ENCODE measurements at places on chromosomes 6 and 20.
A peak's percentile ranks its signal among the peaks of the same experiment; 100 is the strongest.

DNA sequence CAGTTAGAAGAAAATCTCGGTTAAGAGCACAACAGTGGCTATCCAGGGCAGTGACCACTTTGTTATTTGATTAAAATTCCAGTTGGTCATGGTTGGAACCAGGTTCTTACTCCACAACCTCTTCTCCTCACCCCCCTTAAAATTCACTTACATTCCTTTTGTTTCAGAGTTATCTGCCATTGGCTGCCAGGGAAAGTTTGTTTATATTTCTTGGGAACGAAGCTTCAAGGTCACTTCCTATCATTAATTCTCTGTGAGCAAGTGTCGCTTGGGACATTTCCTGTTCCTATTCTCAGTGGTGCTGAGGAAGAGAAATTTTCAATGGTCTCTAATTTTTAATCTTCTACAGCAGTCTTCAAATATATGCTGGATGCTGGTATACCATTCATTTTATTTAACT, 121.1 kb upstream of the COL21A1 start:
- no peak for DNase-seq

GRCh38 chr6:69817358-69817757, 20.5 kb upstream of the LMBRD1 start:
- DNase-seq: no peak

GRCh38 chr6:30074331-30075093, 1.1 kb downstream of the RNF39 start:
- no peak for DNase-seq

GRCh38 chr20:61047515-61047914, 204.5 kb upstream of the CDH4 start:
- DNase-seq: no peak

GRCh38 chr6:118187568-118188164, 280.6 kb downstream of the SLC35F1 start:
- DNase-seq: no peak

GRCh38 chr6:142387997-142388815, 86.4 kb downstream of the ADGRG6 start:
- DNase-seq: no peak

DNA sequence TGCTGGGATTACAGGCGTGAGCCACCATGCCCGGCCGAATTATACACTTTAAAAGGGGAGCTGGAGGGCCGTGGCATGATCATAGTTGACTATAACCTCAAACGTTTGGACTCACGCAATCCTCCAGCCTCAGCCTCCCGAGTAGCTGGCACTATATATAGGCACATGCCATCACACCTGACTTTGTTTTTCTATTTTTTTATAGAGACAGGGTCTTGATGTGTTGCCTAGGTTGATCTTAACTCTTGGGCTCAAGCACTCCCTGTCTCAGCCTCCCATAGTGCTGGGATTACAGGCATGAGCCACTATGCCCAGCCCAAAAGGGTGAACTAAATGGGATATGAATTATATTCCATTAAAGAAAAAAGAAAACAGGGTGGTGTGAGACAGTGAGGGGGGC, 7.8 kb downstream of the PTGIS start:
- DNase-seq: no peak

DNA sequence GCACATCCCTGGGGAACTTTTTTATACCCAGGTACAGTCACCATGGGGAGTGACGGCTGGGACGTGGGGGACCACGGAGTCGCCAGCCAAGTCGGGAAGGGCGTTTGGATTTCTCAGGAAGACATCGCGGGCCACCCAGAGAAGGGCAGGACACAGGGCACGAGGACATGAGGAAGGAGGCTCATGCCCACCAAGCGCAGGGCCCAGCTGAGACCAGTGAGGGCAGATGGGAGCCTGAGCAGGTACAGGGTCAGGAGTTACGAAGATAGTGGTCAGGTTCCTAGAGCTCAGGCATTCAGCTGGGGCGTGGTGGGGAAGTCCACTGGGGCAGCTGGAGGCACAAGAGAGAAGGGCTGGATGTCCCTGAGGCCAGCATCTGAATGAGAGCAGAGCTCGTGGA, 74.6 kb downstream of the ZNF133 start:
- no peak for DNase-seq

GRCh38 chr6:14876778-14877613, 368.9 kb upstream of the JARID2 start:
- DNase-seq: peak; percentile 43

DNA sequence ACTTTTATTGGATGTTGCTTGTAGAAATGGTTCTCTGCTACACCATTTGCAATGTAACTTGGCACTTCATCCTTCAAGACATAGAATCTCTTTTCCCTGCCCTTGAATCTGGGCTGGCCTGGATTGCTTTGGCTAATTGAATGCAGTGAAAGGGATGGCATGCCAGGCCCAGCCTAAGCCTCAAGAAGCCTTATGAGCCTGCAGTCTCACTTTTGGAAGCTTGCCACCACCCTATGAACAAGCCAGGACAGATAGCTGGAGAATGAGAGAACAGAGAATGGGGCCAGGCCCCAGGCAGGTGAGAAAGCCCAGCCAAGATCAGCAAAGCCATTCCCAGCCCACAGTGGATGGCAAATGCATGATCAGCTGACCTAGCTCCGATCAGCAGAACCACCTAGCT, 350.7 kb upstream of the RNF24 start:
- no peak for DNase-seq

GRCh38 chr20:47956268-47956995, 171.2 kb upstream of the SULF2 start:
- DNase-seq: no peak

GRCh38 chr6:165562421-165563090, 100.5 kb downstream of the PDE10A start:
- DNase-seq: no peak

GRCh38 chr6:46816626-46817025, 23.4 kb downstream of the MEP1A start:
- DNase-seq: no peak

DNA sequence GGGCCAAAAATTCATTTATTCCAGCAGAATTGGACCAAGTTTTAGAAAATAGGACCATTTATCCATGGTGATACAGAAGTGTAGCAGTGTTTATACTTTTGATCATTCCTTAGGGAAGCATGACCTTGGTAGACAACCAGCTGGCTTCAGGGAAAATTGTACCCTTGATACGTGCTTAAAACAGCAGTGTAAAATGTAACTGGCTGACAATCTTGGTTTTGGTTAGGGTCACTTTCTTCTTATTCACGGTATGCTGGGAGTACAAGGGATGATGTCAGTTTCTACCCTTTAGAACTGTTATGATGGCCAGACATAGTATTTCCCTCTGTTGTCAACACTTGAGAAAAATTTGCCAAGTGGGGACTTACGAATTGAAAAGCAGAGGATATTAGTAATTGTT, 157.1 kb downstream of the BCKDHB start:
- no peak for DNase-seq

GRCh38 chr6:39752835-39753724, 27.9 kb upstream of the KIF6 start:
- no peak for DNase-seq

DNA sequence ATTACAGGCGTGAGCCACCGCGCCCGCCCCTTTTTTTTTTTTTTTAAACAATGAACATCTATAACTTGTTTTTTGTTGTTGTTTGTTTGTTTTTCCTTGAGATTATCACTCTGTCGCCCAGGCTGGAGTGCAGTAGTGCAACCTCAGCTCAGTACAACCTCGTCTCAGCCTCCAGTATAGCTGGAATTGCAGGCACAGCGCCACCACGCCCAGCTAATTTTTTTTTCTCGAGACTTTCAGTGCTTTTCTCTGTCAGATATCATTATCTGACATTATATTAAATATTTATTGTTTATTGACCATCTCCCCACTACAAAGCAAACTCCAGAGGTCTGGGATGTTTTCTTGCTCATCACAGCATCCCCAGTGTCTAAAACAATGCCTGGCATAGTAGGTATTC, 2.3 kb upstream of the DLK2 start:
- no peak for DNase-seq

DNA sequence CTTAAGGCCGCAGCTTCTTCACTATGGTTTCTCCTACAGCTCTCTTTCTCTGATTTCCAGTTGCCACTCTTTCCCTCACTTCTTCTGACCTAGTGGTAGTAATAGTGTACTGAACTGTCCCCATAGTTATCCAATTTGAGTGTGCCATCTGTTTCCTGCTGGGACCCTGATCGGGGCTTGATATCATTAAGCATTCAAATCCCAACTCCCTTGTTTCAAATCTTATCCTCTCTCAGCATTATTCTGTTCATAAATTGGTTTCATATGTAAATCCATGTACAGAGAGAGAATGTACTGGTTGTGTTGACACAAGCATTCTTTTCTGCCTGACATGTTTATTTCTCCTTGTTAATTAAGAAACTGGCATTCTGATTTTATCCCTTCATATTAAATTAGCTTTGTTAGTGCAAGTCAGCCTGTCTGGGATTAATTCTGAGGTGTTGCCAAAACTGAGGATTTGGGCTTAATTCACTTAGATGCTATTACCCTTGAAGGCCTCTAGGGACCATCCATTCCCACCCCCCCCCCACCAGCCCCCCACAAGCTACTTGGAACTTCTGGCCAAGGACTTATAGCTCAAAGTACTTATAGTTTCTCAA, 84.6 kb upstream of the PROKR2 start:
- DNase-seq: no peak

GRCh38 chr6:101931766-101932165, 538.3 kb downstream of the GRIK2 start:
- no peak for DNase-seq

DNA sequence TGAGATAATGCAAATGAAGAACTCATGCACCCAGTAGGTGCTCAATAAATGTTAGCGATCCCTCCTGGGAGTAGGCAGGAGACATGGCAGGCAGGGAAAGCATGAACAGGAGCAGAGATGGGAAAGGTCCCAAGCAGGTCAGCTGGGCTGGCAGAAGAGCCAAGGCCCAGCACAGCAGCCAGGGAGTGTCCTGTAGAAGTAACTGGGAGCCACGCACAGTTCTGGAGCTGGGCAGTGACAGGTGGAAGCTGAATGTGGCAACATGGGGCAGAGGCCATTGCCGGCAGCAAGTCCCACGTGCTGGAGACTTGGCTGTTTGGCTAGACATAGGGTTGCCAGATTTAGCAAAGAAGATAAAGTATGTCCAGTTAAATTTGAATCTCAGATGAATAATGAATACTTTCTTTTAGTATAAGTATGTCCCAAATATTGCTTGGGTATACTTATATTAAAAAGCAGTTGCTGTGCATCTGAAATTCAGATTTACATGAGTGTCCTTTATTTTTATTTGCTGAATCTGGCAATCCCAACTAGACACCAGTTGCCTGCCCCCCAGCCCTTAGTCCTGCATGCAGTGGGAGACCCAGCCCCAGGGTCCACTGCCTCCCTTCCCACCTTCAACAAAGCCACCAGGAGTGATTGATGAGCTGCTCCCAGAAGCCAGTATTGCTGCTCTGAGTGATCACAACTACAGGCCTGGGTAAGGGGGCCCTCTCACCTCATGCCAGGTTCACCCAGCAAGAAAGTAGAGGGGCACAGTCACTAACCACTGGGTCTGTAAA, 3.7 kb upstream of the LPIN3 start:
- DNase-seq: no peak

GRCh38 chr20:32918751-32919150, 60.0 kb downstream of the EFCAB8 start:
- no peak for DNase-seq

GRCh38 chr6:42268016-42268834, 50.6 kb upstream of the MRPS10 start:
- DNase-seq: no peak

DNA sequence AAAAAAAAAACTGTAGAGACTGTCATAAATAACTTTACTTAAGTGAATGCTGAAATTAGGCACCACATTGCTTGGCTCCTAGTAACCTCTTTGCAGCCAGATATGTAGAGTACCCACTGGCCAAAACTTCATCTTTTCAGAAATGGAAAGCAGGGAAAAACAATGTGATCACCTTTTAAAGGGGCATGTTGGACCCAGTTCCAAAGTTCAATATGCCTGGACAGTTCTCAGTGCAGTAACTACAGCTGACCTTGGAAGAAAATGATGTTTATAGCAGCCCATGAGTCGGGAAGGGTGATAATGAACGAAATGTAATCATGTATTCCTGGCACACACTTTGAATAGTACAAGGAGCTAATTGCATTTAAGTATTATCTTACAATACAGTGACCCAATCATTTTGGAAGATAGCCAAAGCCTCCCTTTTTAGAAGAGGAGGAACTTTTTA, 93.6 kb upstream of the TAB2 start:
- DNase-seq: no peak

GRCh38 chr6:134437376-134437775, 119.5 kb upstream of the SGK1 start:
- DNase-seq: peak; percentile 28

GRCh38 chr6:42960243-42961019, at the start of gene GNMT:
TSS of gene GNMT (plus strand) at chr6:42960754. CDS start at chr6:42960768, 14 bp downstream.
- DNase-seq: peak; percentile 28

GRCh38 chr6:28258877-28259777, at the start of gene NKAPL:
TSS of gene NKAPL (plus strand) at chr6:28259297. CDS start at chr6:28259372, 75 bp downstream.
- DNase-seq: peak; percentile 68

GRCh38 chr6:157061770-157062594, 261.3 kb downstream of the TMEM242 start:
- DNase-seq: no peak

DNA sequence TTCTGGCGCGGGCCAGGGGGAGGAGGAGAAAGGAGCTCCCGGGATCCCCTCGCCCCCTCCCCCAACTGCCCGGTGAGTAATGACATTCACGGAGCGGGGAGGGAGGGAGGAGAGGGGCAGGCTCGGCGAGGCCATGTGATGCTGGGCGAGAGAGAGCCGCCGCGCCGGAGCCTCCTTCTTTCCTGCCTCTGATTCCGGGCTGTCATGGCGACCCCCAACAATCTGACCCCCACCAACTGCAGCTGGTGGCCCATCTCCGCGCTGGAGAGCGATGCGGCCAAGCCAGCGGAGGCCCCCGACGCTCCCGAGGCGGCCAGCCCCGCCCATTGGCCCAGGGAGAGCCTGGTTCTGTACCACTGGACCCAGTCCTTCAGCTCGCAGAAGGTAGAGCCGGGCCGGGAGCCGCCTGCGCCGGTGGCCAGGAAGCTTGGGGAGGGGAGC, at the start of gene GDAP1L1:
GDAP1L1 (plus strand) TSS at position 178 of the 441 bp plus-strand sequence; CDS start at position 205, 27 bp downstream.
- DNase-seq: no peak
